Dermis microvascular lymphatic vessel endothelial cell (primary cell): ENCODE measurements at places on chromosomes 11 and 22. TPM values are rescaled to one million over a fixed set of nuclear protein-coding genes. Genes with fewer than 3 reads are reported as not detected.

Gene MIAT
- 0.13 and 0.38 TPM in 2 replicates for total RNA-seq

GRCh38 chr22:31625661-31626426 lies 36.2 kb downstream of the PISD start:
- no peak for DNase-seq

Gene SCN2B
- total RNA-seq = not detected in 2 replicates

GRCh38 chr11:131624531-131624930 lies 254.1 kb downstream of the NTM start:
- no peak for DNase-seq

GRCh38 chr22:41709341-41709740 lies 10.0 kb downstream of the MEI1 start:
- DNase-seq = no peak

GRCh38 chr11:117145393-117145761 lies 1.3 kb downstream of the PAFAH1B2 start:
- DNase-seq = no peak

Gene RIMBP3C
- under 0.01 and 0.13 TPM in 2 replicates for total RNA-seq

DNA sequence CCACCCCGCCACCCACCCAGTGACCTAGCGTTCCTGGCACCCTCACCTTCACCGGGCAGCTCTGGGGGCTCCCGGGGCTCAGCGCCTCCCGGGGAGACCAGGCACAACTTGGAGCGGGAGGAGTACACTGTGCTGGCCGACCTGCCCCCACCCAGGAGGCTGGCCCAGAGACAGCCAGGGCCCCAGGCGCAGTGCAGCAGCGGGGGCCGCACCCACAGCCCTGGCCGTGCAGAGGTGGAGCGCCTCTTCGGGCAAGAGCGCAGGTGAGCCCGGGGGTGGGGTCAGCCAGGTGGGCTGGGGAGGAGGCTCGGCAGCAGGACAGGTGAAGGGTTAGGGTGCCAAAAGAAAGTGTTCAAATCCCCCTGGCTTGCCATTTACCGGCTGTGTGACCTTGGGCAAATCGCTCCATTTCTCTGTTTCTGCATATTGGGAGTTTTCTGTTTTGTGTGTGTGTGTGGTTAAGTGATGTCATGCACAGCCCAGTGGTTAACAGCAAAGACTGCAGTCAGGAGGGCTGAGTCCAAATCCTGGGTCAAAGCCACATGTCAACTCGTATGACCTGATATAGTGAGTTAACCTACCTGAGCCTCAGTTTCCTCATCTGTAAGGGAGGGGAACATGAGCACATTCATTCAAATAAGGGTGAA lies 29.5 kb downstream of the TRIOBP start:
- no peak for DNase-seq

- no peak for DNase-seq
Measured at GRCh38 chr11:33668468-33668825, 32.2 kb downstream of the C11orf91 start.

DNA sequence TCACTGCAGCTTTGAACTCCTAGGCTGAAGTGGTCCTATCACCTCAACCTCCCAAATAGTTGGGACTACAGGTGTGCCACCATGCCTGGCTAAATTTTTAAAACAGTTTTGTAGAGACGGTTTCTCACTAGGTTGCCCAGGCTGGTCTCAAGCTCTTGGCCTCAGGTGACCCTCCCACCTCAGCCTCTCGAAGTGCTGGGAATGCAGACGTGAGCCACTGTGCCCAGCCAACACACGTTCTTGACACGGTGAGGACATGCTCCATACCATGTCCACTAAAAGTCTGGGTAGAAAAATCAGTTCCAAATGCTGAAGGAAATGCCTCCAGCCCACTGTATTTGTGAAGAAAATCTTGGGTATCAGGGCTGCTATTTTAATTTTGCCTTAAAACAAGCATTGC lies 46.9 kb downstream of the PDHX start:
- no peak for DNase-seq

Gene SYT12
- under 0.01 TPM in 2 replicates for total RNA-seq

Gene SAA4
- not detected in 2 replicates for total RNA-seq

- DNase-seq = no peak
Measured at GRCh38 chr11:132300283-132300682, 929.9 kb downstream of the NTM start.

Gene BRD1
- 16.8 and 24.5 TPM in 2 replicates for total RNA-seq

Gene SPI1
- under 0.01 TPM in 1 of 2 replicates, not detected in the other for total RNA-seq

GRCh38 chr11:57370251-57370650 lies 10.7 kb downstream of the PRG3 start:
- DNase-seq = peak; percentile 18

- no peak for DNase-seq
Measured at GRCh38 chr11:44282620-44283019, 27.3 kb downstream of the ALX4 start.

GRCh38 chr11:119389611-119390254 lies 8.2 kb upstream of the USP2 start:
- DNase-seq = no peak

GRCh38 chr11:131303611-131304119 lies 66.8 kb upstream of the NTM start:
- no peak for DNase-seq

DNA sequence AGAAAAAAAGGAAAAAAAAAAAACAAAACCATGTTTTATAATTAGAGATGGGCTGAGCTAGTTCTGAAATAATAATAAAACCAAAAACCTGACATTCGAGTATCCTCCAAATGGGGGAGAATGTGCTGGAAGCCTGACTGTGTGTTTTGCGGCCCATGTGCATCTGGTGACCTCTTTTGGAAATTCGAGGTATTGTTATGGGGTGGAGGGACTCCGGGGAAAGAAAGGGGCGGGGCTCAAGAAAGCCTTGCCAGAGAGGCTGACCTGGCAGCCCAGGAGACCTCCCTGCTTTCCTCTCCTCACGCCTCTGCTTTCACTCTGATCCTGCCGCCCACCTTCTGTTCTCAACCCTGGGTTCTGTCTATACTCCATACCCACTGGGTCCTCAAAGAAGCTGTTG lies 72.9 kb downstream of the CTTN start:
- DNase-seq = no peak

Gene ARHGAP8
- under 0.01 TPM in 1 of 2 replicates, not detected in the other for total RNA-seq

DNA sequence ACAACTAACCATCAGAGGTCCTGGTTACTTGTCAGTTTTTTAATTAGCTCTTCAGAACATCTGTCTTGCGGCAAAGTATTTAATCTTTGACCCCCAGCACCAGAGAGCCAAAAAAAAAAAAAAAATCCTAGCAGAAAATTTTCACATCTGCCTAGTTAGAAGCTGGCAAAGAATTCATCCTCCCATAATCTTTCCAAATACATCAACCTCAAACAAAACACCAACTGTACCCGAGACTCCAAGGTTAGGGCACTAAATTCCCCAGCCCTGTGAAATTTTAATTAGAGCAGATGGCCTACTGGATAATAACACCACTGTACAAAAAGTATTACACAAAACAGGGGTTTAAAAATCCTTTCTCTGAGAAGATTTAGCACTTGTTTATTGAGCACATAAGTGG lies 55.7 kb downstream of the RAB38 start:
- no peak for DNase-seq

- DNase-seq = no peak
Measured at GRCh38 chr11:116869610-116870009, 32.2 kb upstream of the APOA1 start.

- no peak for DNase-seq
Measured at GRCh38 chr11:78138291-78138690, 1.1 kb downstream of the ALG8 start.

DNA sequence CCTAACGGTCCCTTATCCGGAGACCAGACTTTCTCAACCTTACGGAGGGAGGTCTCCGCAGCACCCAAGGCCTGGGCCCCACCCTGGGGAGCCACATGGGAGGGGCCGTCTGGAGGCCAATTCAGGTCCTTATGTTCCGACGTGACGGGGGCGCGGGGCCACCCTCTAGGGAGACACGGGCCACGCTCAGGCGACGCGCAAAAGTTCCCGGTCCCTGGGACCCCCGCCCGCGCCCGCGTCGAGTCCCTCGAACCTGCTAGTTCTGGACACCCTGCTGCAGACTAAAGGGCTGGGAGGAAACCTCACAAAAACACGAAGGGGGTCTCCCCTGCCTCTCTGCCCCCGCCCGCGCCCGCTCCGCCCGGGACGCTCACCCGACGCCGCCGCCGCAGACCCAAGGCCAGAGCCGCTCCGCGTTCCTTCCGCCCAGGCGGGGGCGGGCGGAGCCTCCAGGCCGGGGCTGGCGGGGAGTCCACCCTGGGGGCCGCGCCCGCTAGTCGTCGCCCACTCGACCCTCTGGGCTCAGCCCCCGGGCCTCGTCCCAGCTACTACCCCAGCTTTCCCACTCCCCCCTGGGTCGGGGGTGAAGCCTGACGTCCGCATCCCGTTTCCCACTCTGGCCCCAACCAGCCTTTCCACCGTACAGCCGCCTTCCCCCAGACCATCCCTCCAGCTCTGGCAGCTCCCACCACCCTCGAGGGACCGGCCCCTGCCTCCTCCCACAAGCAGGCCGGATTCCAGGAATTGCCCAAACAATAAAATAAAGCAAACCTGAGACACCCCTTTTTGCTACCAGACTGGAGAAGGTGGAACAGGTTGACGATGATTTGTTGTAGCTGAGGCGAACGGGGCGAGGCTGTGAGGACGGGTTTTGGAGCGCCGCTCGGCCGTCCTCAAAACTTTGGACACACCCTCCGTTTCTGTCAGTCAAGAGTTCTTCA lies 2.7 kb downstream of the RNH1 start:
- DNase-seq = peak; percentile 47

Gene BDNF
- total RNA-seq = under 0.01 and 0.13 TPM in 2 replicates

Gene PGA5
- not detected in 2 replicates for total RNA-seq

Gene DDX17
- total RNA-seq = 316 and 468 TPM in 2 replicates

Gene LSP1
- total RNA-seq = under 0.01 TPM in 2 replicates

DNA sequence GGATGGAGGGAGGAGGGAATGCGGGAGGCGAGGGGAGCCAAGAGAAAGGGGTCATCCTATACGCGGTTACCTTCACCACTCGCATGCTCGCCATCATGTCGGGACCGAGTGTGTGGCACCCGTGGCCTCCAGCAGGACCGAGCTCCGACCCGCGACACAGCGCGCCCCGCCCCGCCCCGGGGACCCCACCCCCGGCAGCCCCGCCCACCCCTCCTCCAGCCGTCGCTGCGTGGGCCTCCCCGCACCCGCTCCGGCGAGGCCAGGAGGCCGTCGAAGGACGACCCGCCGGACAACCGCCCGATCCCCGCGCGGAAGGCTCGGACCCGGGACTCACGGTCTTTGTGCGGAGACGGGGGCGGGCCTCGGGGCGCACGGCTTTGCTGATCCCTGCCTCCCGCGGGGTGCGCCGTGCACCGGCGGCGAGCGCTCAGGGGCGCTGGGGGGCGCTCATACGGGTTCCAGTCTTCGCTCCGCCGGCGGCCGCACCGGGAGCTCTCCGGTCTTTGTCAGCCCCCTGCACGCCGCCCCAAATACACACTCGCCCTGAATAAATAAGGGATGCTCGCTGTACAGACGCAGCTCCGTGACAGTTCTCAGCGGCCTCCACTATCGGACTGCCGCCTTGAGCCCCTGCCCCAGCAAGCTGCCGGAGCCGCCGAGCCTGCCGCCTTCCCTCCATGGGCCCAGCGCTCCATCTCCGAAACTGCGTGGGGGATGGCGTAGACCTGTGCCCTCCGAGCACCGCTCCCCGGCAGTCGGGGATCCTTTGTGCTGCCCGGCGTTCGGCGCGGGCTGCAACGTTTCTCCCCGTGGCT lies at the start of gene UBE2L6:
UBE2L6 (minus strand) TSS at position 158 of the 815 bp plus-strand sequence; CDS start at position 97, 61 bp downstream.
- DNase-seq = no peak

Gene CABP7
- total RNA-seq = not detected in 2 replicates

- DNase-seq = no peak
Measured at GRCh38 chr11:118321386-118322082, 17.0 kb downstream of the CD3E start.

Gene ELFN2
- under 0.01 TPM in 2 replicates for total RNA-seq

Gene MMP8
- not detected in 2 replicates for total RNA-seq

GRCh38 chr11:33953289-33953688 lies 61.4 kb upstream of the LMO2 start:
- DNase-seq = peak; percentile 30

GRCh38 chr22:25758316-25758715 lies 16.3 kb downstream of the MYO18B start:
- no peak for DNase-seq

- DNase-seq = no peak
Measured at GRCh38 chr11:79244241-79244772, 196.5 kb downstream of the TENM4 start.

DNA sequence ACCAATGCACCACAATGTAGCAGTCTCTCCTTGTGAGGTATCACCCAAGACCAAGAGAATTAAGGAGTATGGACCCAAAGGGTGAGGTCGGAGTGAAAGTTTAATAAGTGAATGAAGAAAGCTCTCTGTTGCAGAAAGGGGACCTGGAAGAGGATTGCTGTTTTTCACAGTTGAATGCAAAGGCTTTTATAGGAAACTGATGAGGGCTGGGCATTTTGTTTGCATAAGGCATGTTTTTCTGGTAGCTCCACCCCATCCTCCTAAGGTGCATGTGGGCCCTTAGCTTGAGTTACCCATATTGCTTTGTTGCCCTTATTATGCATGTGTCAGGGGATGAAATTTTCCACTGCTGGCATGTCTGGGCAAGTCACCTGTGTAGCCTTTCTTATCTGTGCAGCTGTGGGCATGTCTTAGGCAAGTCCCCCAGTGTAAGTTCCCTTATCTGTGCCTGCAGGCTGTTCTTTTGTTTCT lies 64.7 kb downstream of the BDNF start:
- no peak for DNase-seq

DNA sequence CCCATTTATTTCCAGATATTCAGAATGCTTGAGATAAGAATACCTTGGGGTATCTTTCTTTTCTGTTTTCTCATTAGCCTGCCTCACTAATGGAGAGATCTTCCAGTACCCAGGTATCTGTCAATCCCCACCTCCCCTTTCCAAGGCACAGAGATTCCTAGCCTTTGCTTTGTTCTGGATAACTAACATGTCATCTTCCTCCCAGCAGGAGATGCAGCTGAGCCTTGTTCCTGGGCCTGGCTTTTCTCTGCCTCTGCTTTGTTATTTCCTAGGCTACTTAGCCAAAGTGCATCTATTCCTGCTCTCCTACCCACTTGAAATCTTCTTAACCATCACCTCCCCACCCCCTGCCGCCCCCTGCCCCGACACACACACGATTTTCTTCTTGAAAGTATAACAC lies 297.1 kb downstream of the NELL1 start:
- no peak for DNase-seq

GRCh38 chr11:33062137-33062536 lies 22.8 kb downstream of the TCP11L1 start:
- DNase-seq = no peak

- no peak for DNase-seq
Measured at GRCh38 chr11:43697679-43698078, 17.1 kb downstream of the HSD17B12 start.

DNA sequence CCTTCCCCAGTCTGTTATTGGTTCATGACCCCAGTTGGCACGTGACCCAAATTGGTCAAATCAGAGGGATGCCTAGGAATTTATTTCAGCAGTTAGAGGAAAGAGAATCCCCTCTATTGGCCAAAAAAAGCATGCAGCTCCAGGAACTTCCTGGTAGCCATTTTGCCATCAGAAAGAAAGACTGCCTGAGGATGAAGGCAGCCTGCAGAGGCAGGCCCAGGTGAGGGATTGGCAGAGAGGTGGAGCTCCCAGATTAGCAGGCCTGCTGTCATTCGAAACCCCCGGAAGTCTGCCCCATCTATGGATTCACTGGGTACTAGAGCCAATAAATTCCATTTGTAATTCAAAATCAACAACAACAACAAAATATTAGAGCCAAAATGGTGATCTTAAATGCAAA lies 207.6 kb downstream of the CWF19L2 start:
- DNase-seq = no peak

GRCh38 chr11:116086426-116086825 lies 582.2 kb upstream of the CADM1 start:
- no peak for DNase-seq
